Hematopoietic multipotent progenitor cell treated with erythropoietin and hydrocortisone succinate and interleukin-3 and kit ligand, for 4 days (in vitro differentiated cells): ENCODE measurements at places on chromosomes 7 and 10.

GRCh38 chr7:138158739-138159528 lies 82.7 kb downstream of the AKR1D1 start:
- no peak for DNase-seq

DNA sequence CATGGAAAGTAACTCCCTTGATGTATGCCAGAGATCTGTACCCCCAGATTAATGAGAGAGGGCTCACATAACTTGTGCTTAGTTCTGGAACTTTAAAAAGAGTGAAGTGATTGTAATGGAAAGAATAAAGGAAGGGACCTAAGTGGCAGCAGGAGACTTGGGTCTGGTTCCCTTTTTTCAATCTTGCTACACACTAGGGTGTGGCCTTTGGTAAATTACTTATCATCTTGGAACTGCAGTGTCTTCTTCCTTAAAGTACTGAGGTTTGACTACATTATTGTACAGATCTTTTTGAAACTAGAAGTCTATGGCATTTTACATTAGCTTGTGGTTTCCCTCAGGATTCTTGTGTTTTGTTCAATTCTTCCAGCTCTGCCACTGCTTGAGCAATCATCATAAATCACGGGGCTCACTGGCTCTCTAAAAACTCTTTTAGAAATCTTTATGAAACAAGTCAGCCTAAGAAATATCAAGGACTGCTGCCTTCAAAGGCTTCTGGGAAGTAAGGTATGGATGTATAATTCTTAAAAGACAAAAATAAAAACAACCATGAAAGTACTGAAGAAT lies 22.5 kb upstream of the CHRM2 start:
- DNase-seq, result peak; percentile 61

GRCh38 chr10:93096901-93097300 lies 23.2 kb downstream of the CYP26A1 start:
- no peak for DNase-seq

- peak; percentile 4 for DNase-seq
These were observed 84.6 kb upstream of the GHITM start for GRCh38 chr10:84054743-84055142.
